ENCODE measurements at places on chromosomes 11 and 22.

GRCh38 chr11:120441592-120441991, 70.0 kb upstream of the GRIK4 start:
- DNase-seq, result no peak

DNA sequence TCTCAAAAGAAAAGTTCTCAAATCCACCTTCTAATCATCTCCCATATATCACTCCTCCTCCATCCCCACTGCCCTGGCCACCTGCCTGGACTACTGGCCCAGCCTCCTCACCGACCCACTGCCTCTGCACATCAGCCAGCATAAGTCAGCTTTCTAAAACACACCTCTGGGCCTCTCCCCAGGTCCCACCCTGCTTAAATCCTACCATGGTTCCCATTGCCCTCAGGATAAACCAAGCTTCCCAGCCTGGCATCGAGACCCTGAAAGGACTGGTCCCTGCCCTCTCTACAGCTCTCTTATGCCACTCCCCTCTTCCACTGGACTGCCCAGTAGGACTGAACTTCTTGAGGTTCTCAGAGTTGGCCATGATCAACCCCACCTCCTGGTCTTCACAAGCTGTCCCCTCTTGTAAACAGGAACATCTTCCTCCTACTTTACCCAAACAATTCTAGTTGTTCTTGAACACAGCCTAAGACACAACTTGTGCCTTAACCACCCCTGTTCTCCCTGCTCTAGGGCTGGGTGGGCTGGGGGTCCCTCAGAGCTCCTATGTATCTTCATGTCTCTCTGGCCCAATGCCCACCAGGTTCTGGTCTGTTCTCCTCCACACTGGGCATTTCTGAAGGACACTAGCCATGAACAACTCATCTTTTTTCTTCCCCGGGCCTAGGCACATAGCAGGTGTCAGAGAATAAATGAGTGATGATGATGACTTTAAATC, 12.6 kb upstream of the P2RY6 start:
- no peak for DNase-seq

GRCh38 chr22:48055185-48055584, 1292.7 kb downstream of the TBC1D22A start:
- no peak for DNase-seq

GRCh38 chr11:12318791-12319438, 58.5 kb upstream of the PARVA start:
- DNase-seq, result no peak

GRCh38 chr22:32644252-32645100, 157.0 kb upstream of the TIMP3 start:
- peak; percentile 25 for DNase-seq

GRCh38 chr11:116122697-116123472, 618.7 kb upstream of the CADM1 start:
- no peak for DNase-seq

All from stimulated activated CD4-positive, alpha-beta T cell treated with anti-CD3 and anti-CD28 coated beads, Interleukin-2, amount 100 ng/mL, for 24 hours (primary cell).